ENCODE measurements at places on chromosomes 4 and X.
A peak's percentile ranks its signal among the peaks of the same experiment; 100 is the strongest.

- DNase-seq = no peak
Measured at GRCh38 chr4:132823419-132823818, 325.7 kb upstream of the PCDH10 start.

- DNase-seq = no peak
Measured at GRCh38 chr4:11397146-11397545, 31.5 kb downstream of the HS3ST1 start.

DNA sequence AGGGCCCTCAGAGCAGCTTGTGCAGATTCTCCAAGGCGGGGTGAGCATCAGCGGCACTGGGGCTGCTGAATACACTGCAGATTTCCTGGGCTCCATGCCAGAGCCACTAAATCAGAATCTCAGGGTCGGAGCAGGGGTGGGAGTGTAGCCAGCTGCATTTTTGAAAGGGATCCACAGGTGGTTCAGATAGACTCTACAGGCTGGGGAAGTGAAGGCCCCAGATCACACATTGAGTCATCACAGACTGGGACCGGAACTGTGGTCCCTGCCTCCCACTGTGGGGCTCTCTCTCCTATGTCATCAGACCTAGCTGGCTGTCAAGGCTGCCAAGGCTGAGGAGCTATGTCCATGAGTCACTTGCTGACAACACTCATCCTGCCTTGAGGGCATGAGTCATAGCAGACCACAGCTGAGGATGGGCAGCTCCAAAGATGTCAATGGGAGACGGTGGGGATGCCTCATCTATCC, 162.3 kb upstream of the MAMLD1 start:
- peak; percentile 98 for DNase-seq

- DNase-seq = no peak
Measured at GRCh38 chrX:17656556-17656955, 80.7 kb upstream of the SCML1 start.

GRCh38 chr4:76758290-76758882, 139.6 kb downstream of the SOWAHB start:
- peak; percentile 80 for DNase-seq

DNA sequence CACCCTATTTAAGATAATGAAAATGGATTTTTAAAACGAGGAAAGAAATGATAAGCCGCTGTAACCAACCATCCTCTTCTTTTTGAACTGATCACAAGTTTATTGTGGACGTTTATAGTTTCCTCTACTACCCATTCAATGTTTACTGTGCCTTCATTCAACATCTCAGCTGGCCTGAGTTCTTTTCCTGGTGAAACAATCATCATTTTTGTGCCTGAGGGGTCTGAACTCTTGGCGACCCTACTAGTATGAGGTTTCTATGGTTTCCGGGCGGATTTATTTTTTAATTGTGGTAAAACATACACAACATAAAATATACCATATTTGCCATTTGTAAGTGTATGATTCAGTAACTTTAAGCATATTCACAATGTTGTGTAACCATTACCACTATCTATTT, 100.7 kb downstream of the SPRY1 start:
- no peak for DNase-seq

DNA sequence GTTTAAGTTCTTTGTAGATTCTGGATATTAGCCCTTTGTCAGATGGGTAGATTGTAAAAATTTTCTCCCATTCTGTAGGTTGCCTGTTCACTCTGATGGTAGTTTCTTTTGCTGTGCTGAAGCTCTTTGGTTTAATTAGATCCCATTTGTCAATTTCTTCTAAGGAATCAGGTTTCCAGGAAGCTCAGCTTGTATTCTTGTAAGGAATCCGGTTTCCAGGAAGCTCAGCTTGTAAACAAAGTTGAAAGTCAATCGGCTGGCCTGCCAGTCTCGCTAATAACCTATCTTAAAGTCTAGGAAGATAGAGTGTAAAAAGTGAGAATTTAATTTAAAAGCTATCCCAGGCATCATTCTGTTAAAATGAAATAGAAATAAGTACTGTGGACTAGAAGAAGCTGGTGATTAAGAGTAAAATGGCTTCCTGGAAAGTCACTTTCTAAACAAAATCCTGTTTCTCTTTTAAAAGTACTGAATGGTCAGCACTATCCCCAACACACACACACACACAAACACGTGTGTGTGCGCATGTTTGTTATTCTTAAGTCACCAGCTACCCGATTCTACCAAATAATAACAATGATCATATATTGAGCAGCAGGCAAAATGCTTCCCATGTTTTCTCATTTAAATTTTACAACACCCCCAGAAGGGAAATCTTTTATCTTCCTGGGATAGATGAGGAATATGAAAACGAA, 171.7 kb downstream of the PAPSS1 start:
- no peak for DNase-seq

DNA sequence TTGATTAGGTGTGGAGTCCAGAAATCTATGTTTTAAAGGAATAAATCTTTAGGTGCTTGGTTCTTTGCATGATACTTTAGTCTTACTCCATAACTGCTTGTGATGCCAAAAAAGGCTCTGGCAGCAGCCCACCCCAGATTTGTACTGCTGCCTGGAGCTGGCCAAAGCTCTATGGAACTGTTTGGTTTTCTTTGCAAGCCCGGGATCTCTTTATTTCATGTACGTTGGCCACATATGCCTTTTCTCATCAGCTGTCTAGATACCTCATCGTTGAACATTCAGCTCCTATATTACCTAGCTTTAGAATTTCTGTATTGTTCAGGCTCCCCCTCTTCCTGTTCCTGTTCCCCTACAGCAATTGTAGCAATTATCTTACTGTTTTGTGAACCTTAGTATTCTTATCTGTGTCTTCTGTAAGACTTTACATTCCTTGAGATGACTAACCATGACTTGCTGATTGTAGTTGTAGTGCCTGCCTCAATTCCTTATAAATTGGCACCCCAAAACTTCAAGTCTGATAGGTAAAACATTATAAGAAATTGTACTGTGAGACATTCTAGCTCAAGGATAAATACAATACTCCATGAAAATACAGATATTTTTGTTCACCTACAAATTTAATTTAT, 199.4 kb upstream of the GPRIN3 start:
- no peak for DNase-seq

- no peak for DNase-seq
Measured at GRCh38 chr4:63937961-63938360, 471.3 kb downstream of the TECRL start.

GRCh38 chr4:26861434-26862186, 969 bp downstream of the STIM2 start:
- peak; percentile 62 for DNase-seq

GRCh38 chr4:185011408-185011807, 6.9 kb upstream of the HELT start:
- no peak for DNase-seq

DNA sequence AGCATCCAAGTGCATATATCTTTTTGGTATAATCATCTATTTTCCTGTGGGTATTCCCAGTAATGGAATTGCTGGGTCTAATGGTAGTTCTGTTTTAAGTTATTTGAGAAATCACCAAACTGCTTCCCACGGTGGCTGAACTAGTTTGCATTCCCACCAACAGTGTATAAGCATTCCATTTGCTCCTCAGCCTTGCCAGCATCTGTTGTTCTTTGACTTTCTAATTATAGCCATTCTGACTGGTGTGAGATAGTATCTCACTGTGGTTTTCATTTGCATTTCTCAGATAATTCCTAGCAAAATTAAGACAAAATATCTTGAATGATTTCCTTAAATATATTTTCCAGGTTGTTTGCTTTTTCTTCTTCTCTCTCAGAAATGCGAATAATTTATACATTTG, 341.1 kb downstream of the GBA3 start:
- peak; percentile 84 for DNase-seq
